ENCODE measurements at places on chromosomes 6 and 20.

DNA sequence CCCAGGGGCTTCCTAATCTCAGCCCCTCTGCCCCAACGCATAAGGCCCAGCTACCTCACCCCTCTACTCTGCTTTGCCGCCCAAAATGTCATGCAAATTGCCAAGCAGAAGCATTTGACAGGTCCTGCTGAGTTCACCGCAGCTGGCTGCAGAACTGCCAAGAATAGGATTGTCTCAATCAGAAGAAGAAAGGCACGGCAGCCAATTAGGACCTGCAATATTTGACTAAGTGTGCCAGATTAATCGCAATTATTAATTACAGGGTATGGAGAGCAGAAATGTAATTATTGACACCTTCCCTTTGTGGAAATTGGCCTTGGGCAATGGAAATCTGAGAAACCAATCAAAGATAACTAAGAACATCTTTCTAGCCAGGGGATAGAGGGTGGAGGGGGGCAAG lies 318.6 kb downstream of the LRFN2 start:
- no peak for DNase-seq

GRCh38 chr6:53741034-53741823 lies 53.6 kb upstream of the LRRC1 start:
- no peak for DNase-seq

DNA sequence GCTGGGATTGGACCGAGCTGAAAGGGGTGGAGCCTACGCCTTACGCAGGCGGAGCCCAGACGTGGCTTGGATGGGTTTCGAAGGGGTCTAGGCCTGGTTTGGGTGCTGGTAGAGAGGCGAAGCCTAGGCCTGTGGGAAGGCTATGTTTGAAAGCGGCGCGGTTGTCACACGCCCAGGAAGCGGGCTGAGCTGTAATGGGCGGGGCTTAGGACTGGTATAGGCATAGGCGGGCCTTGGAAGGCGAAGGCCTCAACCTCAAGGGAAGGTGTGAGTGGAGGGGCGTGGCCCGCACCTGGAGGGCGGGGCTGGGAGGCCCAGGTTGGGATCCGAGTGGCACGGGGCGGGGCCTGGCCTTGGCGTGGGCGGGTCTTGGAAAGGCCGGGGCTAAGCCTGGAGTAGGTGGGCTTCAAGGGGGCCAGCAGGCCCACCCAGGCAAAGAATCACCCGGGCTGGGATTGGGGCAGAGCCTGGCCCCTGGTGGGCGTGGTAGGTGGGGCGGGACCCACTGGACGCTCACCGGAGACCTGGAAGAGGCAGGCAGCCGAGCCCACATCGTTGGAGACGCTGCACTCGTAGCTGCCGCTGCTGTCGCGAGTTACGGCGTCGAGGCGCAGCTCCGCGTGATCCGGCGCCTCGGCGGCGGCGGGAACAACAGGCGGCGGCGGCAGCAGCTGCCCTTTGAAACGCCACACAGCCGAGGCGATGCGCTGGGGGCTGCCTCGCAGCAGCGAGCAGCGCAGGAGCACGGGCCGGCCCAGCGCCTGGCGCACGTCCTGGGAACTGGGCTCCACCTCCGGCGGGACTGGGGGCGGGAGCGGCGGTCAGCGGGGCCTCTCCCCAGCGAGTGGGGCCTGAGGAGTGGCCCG lies 49.0 kb downstream of the MDGA1 start:
- peak; percentile 49 for DNase-seq

- DNase-seq, result no peak
These were observed 52.4 kb downstream of the CEBPB start for GRCh38 chr20:50242863-50243609.

GRCh38 chr6:81120280-81120679 lies 632.2 kb downstream of the TENT5A start:
- DNase-seq, result no peak

DNA sequence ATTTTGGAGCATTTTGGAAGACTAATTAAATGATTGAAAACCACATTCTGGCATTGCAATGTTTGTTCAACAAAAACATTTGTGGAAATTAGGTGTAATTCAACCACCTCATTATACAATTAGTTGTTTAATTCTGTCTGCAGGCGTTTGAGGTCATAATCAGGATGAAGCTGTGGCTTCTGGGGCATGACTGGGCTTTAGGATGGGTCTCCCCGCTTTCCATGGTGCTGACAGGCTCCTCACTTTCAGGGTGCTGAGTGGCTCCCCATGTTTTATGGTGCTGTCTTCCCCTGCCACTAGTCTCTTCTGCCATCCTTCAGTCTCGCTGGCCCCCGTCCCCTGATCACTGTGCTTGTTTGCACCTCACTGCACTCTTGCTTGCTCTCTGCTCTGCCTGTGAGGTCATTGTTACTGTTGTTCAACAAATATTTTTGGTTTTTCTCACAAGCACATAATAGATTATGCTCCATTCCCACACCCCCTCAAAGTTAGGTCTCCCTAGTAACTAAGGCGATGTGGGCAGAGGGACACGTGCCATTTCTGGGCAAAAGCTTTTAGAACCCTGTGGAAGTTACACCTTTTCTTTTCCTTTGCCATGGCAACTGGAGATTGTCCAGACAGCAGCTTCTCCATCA lies 25.4 kb upstream of the ZNF831 start:
- DNase-seq, result no peak

- no peak for DNase-seq
These were observed 242.4 kb downstream of the NFATC2 start for GRCh38 chr20:51300104-51300503.

- DNase-seq, result no peak
These were observed 65.6 kb downstream of the PLG start for GRCh38 chr6:160767647-160768019.

DNA sequence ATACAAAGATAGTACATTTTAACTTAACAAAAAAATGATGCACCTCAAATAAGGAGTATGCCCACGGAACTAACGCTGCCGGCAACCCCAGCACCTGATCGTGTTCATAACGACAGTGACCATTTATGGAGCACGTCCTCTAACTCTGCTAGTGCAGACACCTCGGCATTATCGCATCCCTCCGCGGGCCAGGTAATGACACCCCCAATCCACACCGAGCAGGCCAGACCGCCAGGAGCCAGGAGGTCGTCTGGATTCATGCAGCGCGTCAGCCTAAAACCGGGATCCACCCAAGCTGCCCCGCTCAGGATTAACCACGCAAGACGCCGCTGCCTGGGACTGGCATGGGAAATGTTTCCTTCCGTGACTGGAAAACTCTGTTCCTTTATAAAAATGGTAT lies 34.1 kb downstream of the DACT2 start:
- DNase-seq, result no peak

DNA sequence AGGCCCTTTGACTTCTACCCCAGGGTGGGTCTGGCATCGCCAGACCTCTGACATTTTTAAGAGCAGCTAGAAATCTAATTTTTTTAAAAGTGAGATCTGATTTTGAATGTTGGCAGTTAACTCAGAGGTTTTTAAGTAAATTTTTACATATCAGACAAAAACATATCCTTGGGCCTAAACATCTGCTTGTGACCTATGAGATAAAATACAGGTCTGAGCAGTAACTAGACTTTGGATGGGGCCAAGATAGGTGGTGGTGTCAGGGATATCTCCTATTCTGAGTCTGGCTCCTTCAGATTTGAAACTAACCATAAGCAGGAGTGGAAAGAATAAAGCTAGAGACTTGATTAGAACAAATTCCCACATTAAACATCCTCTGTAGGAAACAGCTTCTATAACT lies 17.6 kb downstream of the RALY start:
- no peak for DNase-seq

DNA sequence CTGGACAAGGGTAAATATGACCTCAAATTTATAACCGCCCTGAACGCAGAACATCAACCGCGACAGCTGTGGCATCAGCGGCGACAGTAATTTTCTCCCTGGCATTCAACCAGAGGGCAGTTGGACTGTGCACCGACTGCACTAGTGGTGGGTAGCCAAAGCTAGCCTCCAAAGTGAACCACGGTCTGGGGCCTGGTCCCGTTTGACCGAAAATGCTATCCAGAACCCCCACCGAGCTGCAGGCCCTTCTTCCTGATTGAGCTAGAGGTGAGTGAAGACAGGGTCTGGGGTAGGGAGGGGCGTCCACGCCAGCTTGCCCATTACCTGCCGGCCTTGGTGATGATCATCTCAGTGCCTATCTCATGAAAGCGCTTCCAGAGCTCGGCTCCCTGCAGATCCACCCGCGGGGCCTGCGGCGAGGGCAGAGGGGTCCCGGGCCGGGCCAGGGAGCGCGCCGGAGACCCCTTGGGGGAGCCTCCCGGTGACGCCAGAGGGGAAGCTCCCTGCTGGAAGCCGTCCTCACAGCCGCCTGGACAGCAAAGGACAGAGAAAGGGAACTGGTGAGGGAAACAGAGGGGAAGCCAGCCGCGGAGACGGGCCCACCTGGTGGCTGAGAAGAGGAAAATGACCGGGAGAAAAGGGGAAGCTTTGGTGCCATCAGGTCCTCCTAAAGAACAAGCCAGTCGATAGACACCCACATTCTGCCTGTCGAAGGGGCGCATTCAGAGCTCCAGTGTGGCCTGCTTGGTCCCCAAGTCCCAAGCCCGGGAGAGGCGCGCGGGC lies 2.0 kb downstream of the TBX18 start:
- DNase-seq, result peak; percentile 34

DNA sequence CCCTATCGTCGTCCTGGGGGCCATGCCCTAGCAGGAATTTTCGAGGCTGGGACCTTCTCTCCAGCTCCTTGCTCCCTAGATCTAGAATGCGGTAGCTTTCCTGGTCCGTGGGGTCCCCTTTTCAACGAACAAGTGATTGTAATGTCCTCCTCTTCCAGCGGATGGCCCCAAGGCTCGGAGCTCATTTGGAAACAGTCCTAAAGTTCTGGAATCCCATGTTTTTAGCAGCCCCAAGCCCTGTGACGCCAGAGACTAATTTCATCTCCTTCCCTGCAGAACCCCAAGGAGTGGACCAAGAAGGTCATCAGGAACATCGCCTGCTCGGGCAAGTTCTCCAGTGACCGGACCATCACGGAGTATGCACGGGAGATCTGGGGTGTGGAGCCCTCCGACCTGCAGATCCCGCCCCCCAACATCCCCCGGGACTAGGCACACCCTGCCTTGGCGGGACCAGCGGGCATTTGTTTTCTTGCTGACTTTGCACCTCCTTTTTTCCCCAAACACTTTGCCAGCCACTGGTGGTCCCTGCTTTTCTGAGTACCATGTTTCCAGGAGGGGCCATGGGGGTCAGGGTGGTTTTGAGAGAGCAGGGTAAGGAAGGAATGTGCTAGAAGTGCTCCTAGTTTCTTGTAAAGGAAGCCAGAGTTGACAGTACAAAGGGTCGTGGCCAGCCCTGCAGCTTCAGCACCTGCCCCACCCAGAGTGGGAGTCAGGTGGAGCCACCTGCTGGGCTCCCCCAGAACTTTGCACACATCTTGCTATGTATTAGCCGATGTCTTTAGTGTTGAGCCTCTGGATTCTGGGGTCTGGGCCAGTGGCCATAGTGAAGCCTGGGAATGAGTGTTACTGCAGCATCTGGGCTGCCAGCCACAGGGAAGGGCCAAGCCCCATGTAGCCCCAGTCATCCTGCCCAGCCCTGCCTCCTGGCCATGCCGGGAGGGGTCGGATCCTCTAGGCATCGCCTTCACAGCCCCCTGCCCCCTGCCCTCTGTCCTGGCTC lies 48.5 kb downstream of the PYGB start:
- peak; percentile 60 for DNase-seq

GRCh38 chr6:29792123-29793035 lies 35.2 kb upstream of the HLA-G start:
- DNase-seq, result peak; percentile 66

- no peak for DNase-seq
These were observed 590 bp upstream of the MAP1LC3A start for GRCh38 chr20:34557936-34558319.

DNA sequence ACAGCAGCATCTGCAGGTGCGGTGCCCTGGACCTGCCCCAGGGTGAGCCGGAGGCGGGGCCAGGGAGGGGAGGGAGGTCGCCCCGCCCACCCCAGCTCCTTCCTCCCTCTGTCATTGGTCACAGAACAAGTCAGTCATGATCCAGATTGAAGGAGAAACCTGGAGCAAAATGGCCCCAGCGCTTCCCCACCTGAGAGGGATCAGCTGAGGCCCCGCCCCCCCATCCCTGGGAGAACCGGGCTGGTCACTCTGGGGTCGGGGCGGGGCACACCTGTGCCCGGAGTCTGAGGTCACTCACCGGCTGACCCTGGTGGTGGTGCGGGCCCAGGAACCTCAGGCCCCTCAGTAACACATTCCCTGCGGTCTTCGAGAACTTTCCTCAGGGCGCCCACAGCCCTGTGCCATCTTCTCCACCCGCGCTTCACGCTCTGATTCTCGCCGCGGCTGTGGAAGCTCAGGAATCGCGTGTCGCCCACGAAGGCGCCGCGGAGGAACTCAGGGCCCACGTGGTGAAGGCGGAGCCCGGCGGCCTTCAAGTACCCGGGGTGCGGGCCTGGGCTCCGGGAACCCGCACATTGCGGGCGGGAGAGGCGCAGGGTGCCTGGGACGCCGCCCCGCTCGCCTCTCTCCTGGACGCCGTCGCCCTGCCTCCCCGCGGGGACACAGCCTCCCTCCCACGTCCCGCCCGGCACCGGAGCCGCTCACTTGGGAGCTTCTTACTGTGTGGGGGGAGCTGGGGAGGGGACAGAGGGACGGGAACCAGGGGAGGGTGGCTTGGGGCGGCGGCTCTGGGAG lies 36.4 kb upstream of the HLA-C start:
- DNase-seq, result peak; percentile 81

DNA sequence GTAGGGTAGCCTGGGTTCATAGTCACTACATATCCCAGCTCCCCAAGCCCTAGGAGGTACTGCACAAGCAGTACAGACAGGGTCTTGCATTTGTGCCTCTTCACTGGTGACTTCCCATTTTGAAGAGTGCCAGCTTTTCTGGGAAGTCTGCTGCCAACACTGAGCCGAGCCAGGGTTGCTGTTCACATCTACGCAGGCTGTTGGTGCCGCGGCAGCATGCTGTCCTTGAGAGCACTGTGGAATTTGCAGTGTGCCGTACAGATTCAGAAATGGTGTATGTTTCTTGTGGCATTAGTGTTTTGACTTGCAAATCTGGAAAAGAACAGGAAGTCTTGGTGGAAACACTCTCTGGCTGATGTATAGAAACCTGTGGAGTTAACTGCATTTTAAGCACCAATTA lies 67.5 kb downstream of the JARID2 start:
- no peak for DNase-seq

- no peak for DNase-seq
These were observed 11.0 kb upstream of the FAM210B start for GRCh38 chr20:56347628-56348304.

GRCh38 chr20:61027218-61027617 lies 224.8 kb upstream of the CDH4 start:
- no peak for DNase-seq

GRCh38 chr6:139133262-139134063 lies 1.4 kb upstream of the HECA start:
- no peak for DNase-seq

DNA sequence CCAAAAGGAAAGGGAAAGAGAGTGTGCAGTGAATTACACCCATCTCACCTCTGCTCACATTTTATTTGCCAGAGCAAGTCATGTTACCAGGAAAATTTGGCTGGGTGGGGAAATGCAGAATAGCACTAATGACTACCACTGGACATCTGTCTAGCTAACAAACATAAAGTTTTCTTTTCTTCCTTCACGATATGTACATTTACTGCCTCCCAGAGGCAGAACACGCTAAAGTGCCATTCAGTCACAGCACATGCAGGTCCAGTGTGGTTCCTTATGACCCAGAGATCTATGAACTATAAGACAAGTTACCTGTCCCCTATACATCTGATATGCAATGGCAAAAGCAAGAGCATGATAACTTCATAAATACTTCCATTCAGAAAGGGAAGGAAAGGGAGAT lies 194.1 kb downstream of the OGFRL1 start:
- no peak for DNase-seq

- DNase-seq, result no peak
These were observed 70.1 kb downstream of the SLC16A10 start for GRCh38 chr6:111157412-111157811.

- DNase-seq, result no peak
These were observed 61.4 kb downstream of the CPNE5 start for GRCh38 chr6:36777801-36778200.

GRCh38 chr6:36350082-36350481 lies 13.4 kb upstream of the BNIP5 start:
- DNase-seq, result no peak

Measured in GM20000 (cell line).